GM18507 (cell line): ENCODE measurements at places on chromosomes 3 and 15.

GRCh38 chr3:14848906-14849305 lies 30.1 kb downstream of the FGD5 start:
- no peak for DNase-seq

DNA sequence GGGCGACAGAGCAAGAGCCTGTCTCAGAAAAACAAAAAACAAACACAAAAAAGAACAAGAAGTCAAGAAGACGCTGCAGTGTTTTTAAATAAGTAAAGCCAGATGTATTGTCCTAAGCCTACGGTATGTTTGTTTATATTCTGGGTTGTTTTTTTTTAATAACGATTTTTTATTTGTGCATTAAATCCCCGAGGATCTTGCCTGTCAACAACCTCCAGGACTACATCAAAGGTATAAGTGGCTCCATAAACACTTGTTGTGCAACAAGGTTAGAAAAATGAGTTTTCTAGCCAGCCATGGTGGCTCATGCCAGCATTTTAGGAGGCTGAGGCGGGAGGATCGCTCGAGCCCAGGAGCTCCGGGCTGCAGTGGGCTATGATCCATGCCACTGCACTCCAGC lies 26.1 kb downstream of the ITGB5 start:
- DNase-seq: no peak

- no peak for DNase-seq
Measured at GRCh38 chr3:128585189-128585588, 65.4 kb downstream of the RPN1 start.

- no peak for DNase-seq
Measured at GRCh38 chr3:161296814-161297213, 74.5 kb downstream of the SPTSSB start.

- DNase-seq: no peak
Measured at GRCh38 chr3:197224034-197224444, 74.4 kb downstream of the DLG1 start.

DNA sequence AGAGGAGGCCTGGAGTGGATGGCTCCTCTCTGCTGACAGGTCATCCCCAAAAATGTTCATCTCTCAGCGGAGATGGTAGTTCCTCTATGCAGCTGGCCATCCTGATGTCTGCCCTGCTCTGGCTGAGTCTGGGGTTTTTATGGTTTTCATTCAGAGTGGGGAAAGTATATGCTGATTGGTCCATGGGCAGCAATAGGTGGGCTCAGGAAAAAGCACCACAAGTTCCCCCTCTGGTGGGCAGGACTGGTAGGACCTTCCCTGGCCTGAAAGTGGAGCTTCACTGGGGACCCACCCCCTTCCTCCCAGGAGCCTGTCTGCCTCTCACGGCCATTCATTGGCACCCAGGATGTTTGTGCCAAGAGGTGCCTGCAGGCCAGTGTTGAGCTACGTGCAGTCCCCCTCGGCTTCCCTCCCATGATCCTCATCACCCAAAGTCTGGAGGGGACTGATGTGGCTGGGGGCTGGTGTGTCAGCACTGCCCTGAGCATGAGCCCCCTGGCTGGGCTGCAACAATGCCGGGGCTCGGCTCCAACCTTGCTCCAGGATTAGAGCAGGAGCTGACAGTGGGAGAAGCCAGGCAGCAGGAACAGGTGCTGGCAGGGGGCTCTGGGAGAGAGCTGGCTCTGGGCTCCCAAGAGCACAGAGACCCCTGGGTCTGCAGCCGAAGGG lies 13.1 kb upstream of the BLOC1S6 start:
- no peak for DNase-seq

- DNase-seq: no peak
Measured at GRCh38 chr3:64863226-64864212, 175.7 kb upstream of the ADAMTS9 start.

DNA sequence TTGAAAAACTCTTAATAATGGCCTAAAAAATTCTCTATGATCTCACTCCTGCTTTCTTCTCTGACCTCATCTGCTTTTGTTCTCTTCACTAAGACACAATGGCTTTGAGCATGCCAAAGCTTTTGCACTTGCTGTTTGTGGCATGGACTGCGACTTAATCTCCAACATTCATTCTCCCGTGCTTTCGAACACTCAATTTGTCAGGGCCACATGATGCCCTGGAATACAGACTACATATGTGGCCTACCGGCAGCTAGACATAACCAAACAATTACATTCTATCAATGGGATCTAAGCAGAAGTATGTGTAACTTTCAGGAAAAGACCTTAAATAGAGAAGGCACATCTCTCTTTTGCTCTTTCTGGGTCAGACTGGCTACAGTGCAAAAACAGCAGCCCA lies 506.5 kb downstream of the MAGI1 start:
- DNase-seq: no peak

- peak; percentile 91 for DNase-seq
Measured at GRCh38 chr3:180601688-180602666, at the start of gene TTC14. Gene TTC14 (plus strand): TSS chr3:180602163. CDS start chr3:180602262, 99 bp downstream.

- no peak for DNase-seq
Measured at GRCh38 chr3:48157950-48158376, 30.3 kb downstream of the CDC25A start.

DNA sequence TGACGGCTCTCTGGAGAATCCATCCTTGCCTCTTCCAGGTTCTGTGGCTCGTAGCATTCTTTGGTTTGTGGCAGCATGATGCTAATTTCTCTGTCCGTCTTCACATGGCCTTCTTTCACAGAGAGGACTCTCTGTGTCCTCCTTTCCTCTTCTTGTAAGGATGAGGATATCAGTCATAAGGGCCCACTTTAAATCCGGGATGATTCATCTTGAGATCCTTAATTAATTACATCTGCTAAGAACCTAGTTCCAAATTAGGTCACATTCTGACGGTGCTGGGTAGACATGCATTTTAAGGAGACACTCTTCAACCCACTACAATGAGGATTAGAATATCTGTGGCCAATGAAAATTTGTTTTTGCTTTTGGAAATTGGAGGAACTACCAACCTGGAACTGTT lies 15.7 kb upstream of the GXYLT2 start:
- DNase-seq: no peak

DNA sequence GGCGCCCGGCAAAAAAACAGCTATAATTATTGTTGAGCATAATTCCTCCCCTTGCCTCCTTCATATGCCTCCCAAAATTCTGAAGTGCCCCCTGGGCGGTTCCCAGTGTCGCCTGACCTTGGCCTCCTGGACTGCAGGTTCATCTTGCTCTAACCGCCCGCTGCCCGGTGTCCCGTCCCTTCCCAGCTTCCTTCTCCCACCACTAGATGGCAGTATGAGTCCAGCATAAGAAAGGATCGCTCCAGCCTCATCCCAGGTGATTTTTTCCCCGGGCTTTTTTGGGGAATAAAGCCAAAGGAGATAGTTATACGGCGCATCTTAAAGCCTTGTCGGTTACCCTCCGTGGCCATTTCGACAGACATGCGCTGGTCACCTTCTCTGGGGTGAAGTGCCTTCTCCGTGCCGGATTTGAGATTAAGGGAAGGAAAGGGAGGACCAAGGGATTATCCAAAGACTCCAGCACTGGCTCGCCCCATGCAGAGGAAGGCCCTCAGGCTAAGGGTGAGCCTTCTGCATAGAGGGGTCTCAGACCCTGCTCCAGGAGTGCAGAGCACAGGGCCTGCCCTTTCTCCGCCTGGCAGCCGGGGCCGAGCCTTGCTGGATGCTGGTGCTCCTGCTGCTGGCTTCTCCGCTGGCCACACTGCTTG lies 45.8 kb upstream of the TRA2B start:
- DNase-seq: peak; percentile 52

DNA sequence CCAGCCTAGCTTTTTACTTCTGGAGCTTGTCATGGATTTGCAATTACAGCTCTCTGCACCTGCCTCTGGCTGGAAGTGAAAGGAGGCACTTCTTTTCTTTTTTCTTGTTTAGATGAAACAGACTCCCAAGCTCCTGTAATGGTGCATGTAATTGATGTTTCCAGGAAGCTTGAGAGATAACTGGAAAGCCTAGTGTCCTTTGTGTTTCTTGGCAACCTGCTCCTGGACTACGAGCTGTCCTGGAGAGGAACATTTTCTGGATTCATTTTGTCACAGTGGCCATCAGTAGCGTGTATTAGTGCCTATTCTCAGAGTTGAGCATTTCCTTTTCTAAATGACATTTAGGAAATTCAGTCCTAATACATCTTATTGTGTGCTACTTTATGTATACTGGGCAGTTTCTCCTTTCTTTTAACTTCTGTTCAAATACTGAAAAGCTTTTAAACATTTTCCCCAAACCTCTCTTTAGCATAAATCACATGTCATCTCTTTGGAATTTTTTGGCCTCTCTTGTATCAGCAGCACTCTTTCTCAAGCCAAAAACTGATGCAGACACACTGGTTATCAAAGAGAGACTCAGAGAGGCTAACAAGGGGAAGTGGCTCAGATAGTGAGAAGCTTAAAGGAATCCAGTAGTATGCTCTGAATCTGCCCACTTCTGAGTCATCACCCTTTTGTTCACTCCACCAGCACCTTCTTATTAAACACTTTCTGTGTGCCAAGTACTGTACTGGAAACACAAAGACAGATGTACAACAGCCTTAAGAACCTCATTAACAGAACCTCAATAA lies 62.6 kb upstream of the SLC2A2 start:
- DNase-seq: no peak

DNA sequence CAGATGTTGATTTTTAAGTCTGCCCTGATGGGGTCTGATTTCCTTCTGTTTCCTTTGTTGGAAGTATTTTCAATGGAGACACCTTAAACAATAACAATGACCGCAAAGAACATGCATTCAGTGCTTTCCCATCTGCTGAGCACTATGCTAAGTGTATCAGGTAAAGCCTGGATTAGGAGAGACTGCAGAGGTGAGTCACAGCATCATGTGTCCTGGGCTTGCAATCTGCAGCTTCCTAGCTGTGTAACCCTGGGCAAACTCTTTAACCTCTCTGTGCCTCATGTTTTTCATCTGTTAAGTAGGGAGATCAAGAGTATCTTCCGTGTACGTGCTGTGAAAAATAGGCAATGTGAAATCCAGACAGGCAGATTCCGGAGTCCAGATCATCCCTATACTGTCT lies 13.3 kb upstream of the CHRNB4 start:
- no peak for DNase-seq

- DNase-seq: no peak
Measured at GRCh38 chr3:118801899-118802298, 232.7 kb downstream of the IGSF11 start.

DNA sequence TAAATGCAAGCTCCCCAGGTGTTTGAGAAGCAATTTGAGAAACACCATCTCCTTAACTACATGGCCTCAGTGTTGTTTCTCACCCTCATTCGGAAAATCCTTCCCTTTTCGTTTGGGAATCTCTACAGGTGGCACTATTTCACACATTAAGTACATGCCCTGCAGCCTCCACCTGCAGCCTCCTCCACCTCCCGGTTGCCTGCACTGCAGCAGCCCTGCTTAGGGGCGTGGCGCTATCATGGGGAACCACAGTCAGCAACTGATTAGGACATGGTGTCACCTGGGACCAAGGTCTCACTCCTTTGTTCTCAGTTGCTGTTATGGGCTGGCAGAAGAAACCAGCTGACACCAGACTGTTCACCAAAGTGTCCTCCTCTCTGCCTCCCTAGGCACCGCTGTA lies 11.7 kb upstream of the ZNF774 start:
- DNase-seq: no peak

DNA sequence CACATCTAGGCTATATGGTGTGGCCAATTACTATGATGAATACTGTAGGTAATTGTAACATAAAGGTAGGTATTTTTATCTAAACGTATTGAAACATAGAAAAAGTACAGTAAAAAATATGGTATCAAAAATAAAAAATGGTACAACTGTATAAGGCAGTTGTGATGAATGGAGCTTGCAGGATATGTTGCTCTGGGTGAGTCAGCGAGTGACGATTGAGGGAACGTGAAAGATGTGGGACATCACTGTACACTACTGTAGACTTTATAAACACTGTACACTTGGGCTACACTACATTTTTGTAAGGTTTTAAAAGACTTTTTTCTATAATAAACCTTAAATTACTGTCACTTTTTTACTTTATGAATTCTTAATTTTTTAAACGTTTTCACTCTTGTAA lies 10.3 kb downstream of the CTNNB1 start:
- DNase-seq: no peak

DNA sequence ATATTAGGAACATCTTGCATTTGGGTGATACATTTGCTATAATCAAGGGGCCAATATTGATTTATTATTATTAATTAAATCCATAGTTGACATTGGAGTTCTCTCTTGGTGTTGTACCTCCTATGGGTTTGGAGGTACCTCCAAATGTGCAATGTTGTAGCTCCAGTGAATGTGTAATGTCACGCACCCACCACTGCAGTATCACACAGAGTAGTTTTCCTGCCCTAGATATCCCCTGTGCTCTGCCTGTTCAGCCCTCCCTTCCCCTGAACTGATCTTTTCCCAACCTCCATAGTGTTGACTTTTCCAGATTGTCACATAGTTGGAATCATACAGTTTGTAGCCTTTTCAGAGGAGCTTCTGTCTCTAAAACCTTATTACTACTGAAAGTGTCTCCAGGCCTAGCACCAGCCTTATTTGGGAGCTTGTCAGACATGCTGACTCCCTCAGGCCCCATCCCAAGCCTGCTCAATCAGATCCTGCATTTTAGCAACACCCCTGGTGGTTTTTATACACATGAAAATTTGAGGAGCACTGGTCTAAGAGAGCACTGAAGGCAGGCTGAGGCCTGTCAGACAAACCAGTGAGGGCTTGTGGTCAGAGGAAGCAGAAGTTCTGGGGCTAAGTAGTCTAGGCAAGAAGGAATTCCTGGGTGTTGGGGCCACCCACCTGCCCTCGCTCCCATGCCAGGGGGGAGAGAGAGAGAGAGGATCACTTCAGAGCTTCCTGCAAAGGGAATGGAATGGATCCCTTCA lies 73.4 kb downstream of the SLC6A11 start:
- DNase-seq: no peak

DNA sequence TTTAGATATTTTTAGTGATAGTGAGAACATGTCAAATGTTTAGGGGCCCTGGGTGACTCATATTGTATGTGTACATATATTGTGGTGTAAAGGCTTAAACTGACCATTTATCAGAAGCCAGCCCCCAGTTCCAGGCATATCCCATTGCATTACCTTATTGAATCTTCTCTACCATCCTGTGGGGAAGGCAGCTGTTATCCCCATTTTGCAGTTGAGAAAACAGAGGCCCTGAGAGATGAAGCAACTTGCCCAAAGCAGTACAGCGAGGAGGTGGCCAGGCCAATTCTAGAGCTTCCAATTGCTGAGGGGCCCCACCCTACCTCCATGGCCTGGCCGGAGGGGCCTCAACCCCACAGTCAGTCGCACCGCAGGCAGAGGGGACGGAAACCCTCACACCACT lies 47.9 kb downstream of the ZNF710 start:
- DNase-seq: no peak

GRCh38 chr3:9808345-9809037 lies 1.6 kb upstream of the TTLL3 start:
- DNase-seq: no peak

DNA sequence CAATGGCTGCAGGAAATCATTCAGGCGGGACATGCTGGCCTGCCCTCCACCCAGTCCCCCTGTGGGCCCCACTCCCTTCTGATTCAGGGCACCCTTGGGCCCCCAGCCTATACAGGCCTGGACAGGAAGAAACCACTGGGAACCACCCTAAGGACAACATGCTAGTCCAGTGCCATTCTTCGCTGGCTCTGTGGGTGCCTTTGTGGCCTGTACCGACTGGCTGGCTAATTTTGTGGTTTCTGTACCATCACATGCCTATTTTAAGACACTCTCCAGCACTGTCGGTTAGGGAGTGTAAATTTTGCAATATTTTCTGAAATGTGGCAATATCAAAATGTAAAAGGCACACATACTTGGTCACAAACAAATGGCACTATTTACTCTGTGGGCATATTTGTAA lies 61.4 kb upstream of the POLG start:
- DNase-seq: no peak

- no peak for DNase-seq
Measured at GRCh38 chr15:61654918-61655317, 405.3 kb downstream of the VPS13C start.
